ENCODE measurements at places on chromosomes 1 and 21.
A peak's percentile ranks its signal among the peaks of the same experiment; 100 is the strongest.

- peak; percentile 59 for DNase-seq
These were observed 15.8 kb downstream of the ODF2L start for GRCh38 chr1:86380257-86380861.

DNA sequence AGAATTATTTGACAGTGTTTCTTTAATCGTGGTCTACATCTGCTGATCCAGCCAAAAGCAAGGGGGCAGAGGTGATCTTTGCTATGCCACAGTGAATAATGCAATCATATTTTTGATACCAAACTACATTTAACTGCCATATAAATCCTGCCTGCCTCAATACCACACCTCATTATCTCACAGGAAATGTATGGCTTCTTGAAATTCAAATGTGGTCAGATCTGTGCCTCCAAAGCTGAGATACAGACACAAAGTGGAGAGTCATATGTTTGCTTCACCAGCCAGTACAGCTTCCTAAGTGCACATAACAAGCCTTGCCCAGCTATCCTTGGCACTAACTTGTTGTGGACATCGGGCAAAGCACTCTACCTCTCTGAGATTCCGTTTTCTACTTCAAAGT, 250.0 kb upstream of the NFIA start:
- no peak for DNase-seq

DNA sequence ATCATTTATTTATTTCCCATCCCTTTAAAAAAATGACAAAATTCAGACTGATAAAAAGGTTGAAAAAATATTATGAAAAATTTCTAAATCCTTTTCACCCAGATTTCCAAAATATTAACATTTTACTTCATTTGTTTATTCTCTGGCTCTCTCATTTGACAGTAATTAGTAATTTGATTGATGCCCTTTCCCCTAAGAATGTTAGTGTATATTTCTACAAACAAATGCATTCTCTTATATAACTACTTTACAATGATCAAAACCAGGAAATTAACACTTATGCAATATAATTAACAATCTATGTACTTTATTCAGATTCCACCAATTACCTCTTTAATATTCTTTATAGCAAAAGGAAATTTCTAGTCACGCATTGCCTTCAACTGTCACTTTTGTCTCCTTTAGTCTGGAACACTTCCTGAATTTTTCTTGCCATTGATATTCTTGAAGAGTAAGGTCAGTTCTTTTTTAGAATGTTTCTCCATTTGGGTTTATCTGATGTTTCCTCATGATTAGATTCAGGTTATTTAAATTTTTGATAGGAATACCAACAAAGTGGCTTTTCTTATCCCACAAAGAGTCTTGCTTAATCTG, 3.9 kb downstream of the CD53 start:
- no peak for DNase-seq

GRCh38 chr1:236957235-236957634, 47.0 kb downstream of the MT1HL1 start:
- DNase-seq, result no peak

DNA sequence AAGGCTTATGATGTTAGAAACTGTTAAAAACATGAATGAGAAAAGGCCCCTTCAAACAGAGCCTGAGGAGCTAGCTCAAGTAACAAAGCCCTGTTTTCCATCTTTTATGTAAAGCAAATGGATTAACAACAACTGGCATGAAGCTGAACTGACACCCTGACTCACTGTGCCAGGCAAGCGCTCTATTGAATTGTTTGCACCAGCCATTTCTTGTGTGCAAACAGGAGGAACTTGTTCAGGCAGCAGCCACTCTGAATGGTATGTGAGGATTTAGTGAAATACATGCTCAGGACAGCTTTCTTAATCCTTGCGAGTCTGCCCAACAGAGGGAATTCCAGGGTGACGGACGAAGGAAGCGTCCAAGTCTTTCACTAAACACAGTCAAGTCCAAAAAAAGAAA, 291.1 kb upstream of the ADGRL2 start:
- no peak for DNase-seq

GRCh38 chr1:87058343-87058649, 143.9 kb downstream of the HS2ST1 start:
- no peak for DNase-seq

GRCh38 chr1:54853793-54854370, 33.1 kb downstream of the DHCR24 start:
- no peak for DNase-seq

DNA sequence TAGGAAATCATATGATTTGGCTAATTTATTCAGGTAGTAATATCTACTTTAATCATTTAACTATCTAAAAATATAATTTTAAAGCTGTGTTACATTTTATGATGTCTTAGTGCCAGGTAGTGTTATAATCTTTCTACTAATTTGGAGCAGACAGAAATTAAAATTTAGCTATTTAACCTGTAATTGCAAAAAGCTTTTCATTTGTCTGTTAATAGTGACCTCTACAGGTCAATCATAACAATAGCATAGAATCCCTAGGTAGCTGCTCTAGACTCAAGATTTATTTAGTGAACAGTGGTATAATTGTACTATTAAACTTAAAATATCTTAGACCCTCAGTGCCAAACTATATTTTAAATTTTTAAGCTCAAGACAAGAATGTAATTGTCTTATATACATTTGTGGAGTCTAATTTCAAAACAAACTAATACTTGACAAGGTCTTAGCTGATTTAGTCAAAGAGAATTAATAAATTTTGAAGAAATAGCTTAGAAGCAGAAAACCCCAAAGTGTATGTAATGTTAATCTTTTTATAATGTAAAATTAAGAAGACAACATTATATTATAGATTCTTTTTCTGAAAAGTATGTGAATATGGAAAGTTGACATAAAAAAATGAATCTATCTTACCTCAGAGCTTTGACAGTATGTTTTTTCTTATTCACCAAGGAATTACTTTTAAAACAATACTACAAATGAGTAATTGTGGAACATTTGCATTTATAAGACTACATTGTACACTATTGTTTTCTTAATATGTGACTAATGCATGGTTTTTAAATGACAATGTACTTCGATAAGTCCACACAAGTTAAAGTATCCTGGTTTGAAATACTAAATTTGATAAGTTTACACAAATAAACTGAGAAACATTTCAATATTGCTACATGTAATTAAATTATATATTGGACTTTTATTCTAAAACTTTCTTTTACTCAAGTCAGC, 64.1 kb upstream of the RNPC3 start:
- no peak for DNase-seq

DNA sequence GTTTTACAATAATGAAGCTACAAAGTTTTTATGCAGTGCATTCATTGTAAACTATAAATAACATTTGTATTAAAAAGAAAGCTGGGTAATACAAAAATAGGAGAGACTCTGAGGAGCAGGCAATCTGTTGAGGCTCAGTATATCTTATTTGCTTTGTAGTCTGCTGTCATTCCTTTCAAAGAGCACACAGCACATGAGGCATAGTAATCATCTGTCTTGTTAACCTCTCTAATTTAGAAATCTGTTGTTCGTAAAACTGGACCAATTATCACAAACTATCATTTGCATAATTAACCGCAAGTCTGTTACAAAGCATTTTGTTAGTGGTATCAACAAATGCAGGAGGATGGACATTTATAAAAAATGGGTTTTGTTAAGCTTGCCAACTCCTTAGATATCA, 51.0 kb downstream of the SELENOF start:
- DNase-seq, result no peak

- DNase-seq, result no peak
These were observed 58.6 kb downstream of the TNFSF4 start for GRCh38 chr1:173148545-173148944.

- no peak for DNase-seq
These were observed 147.8 kb upstream of the ATP1B1 start for GRCh38 chr1:168958562-168959289.

- no peak for DNase-seq
These were observed 37.6 kb downstream of the ZYG11A start for GRCh38 chr1:52880206-52880605.

DNA sequence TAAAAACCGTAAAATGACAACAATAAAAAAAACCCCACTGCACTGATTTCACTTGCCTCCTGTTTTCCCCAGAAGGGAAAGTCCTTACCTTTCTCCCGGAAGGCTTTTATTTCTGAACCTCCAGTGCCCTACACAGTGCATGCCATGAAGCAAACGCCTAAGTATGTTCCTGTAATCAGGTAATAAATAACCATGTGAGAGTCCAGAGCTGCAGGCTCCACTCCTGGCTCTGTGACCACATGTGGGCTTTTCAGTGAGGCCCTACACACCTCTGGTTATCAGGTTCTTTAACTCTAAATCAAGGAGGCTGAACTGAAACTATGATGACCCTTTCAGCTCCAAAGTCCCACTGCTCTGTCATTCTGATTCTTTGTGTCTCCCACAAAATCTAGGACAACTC, 20.8 kb upstream of the NR5A2 start:
- no peak for DNase-seq

DNA sequence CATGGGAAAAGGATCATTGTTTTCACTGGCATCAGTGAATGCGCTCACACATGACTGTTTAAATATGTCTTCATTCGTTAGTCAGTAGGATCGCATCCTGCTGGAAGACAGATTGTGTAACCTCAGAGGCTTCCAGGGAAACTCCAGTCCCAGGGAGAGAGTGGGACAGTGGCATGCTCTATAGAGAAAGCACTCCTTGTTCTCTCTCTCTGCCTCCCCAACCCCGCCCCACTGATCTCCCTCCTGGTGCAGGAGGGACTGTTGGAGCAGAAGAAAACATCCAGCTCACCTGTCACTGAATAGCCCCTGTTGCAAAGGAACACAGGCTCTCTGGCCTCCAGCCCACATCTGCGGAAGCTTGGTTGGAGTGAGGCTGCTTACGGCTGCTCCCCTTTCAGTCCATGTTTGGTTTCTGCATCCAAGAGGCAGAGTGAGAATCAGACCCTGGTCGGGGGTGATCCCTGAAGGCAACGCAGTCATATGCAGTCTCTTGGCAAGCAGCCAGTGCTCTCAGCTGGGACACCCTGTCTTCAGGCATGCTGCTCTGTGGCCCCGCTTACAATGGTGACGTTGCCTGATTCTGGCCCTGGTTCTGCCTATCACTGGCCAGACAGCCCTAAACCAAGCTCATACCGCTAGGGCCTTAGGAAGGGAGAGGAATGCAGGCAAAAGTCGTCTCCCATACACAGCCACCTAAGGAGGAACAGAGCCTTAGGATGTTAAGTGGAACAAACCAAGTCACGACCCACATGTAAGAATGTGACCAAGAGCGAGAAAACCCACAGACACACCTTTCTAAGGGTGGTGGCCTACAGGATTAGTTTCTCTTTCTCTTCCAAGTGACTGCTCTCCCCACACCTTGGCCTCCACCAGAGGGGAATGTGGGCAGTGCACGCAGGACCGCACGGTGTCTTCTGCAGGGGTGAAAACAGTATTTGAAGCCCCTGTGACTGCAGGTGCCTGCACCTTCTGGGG, 39.7 kb downstream of the BACE2 start:
- no peak for DNase-seq

DNA sequence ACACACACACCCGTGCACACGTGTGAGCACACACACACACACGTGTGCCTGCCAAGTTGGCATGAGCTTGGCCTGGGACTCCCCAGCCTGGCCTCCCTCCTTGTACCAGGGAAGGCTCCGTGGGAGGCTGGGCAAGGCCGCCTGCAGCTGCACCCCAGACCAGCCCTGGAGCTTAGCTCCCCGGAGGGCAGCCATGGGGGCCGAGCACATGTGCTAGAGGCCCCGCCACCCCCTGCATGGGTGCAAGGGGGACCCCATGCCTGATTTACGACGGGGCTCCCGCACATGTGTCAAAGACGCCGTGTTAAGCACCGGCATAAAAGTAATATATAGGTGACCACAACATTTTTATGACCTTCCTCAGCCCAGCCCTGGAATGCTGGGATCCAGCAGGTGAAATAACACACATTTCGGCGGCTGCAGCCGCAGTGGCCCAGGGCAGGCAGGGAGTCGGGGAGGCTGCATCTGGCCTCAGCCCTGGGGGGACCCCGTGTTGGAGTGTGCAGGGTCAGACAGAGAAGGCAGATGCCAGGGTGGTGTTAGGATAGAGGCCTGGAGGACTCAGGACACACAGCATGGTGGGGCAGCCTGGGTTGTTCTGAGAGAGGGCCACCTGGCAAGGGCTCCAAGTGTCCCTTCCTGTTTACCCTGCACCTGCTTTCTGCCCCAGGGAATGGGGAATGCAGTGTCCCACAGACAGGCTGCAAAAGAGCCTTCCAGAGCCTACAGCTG, 56.3 kb downstream of the WNT9A start:
- DNase-seq, result no peak

GRCh38 chr1:153770797-153771196, 4.4 kb upstream of the SLC27A3 start:
- no peak for DNase-seq

Measured in CD4-positive, alpha-beta T cell treated with Interleukin-21 for 1 hour (primary cell).